ENCODE measurements at places on chromosomes 6 and 20.
A peak's percentile ranks its signal among the peaks of the same experiment; 100 is the strongest.

DNA sequence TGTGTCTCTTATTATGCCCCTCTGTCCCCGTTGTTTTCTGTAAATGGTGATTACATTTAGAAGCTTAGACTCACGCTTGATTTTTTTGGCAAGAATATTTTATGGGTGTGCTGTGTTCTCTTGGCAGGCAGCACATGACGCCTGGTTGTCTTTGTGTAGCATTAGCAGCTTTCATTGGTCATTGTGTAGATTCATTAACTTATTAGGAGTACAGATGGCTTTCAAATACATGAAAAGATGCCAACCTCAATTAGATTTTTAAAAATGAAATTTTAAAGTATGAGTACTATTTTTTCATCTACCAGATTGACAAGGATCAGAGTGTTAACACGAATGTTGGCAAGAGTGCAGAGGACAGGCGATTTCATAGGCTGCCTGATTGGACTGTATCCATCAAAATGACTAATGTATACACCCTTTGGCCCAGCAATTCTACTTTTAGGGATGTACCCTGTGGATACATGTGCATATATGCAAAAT is 15.2 kb downstream of the COX4I2 start:
- DNase-seq: peak; percentile 47

DNA sequence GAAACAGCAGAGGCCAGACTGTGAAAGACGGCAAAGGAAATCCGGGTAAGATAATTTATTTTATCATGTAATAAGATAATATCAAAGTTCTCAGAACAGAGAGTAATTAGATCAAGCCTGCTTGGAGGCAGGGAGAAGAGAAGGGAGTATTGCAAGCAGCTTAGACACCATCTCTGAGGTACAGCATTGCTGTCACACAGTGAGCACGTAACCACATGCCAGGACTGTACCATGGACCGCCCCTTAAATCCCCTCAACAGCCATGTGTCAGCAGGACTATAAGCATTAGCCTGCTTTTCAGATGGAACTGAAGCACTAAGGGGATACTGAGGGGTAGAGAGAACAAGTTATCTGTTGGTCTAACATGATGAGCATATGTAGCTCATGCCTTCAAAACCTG is 141.5 kb downstream of the C6orf118 start:
- DNase-seq: no peak

DNA sequence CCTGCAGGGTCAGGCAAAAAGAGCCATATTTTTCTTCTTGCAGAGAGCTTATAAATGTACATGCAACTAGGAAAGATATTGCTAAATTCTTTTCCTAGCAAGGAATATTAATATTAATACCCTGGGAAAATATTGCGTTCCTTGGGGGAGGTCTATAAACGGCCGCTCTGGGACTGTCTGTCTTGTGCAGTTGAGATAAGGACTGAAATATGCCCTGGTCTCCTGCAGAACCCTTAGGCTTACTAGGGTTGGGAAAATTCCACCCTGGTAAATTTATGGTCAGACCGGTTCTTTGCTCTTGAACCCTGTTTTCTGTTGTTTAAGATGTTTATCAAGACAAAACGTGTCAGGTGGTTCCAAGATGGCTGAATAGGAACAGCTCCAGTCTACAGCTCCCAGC is 121.3 kb upstream of the CARMIL1 start:
- no peak for DNase-seq

DNA sequence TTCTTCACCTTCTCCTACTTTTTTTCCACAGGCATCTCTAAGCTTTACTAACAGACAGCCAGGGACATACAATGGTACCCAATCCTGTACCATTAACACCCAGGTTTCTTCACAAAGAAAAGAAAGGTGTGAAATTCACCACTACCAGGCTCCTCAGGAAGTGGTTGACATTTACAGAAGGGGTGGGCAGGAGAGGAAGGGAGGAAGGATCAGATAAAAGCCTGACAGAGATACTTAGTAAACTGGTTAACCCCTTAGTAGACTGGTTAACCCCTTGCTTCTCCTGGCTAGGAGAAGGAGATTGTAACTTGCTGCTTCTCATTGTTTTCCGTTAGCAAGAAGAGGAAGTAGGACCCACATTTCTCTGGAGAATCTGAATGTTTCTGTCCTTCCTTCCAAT is 7.2 kb downstream of the SAMD3 start:
- DNase-seq: no peak

DNA sequence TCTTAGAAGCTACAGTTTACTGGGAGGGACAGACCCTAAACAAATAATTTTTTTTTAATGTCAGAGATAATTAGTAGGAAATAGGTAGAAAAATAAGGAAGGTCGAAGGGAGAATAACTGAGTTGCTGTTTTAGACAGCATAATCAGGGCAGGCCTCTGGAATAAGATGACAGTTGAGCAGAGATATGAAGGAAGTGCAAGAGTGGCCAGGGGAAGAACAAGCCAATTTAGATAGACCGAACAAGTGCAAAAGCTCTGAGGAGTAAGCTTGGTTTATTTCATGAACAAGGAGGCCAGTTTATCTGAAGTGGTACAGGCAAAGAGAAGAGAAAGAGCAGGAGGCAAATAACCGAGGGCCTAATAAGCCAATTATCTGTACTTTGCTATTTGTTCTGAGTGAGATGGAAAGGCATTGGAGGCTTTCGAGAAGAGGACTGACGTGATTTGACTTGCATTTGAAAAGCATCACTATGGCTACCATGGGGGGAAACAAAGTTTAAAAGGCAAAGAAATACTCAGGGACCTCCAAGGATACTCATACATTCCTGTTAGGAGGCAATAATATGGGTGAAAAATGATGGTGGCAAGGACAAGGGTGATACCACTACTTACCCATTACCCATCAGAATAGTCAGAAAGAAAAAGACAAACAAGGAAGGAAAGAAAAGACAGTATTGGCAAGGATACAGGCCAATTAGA is 19.7 kb downstream of the PROCR start:
- DNase-seq: no peak

DNA sequence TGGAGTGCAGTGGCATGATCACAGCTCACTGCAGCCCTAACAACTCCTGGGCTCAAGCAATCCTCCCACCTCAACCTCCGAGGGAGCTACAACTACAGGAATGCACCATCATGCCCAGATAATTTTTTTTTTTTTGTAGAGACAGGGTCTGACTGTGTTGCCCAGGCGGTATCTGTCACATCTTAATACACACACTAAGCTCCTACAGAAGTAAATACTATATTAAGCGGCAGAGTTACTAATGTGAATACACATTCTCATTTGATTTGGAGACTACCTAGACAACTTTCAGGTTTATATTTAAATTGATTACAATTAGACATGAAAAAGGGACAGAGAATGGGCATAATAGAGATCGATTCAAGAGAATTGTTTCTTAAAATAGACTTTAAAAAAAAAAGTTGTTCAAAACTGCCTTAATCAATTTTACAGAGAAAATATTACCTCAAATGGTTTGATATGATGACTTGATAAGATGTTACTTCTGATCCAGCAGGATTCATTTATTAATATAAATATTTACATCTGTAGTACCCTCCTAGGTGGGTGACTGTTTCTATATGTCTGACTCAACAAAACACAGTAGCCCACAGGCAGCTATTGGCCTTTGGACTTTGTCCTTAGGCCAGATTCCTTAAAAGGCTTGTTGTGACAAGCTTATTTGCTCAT is 7.1 kb upstream of the LOC128125822 start:
- no peak for DNase-seq

DNA sequence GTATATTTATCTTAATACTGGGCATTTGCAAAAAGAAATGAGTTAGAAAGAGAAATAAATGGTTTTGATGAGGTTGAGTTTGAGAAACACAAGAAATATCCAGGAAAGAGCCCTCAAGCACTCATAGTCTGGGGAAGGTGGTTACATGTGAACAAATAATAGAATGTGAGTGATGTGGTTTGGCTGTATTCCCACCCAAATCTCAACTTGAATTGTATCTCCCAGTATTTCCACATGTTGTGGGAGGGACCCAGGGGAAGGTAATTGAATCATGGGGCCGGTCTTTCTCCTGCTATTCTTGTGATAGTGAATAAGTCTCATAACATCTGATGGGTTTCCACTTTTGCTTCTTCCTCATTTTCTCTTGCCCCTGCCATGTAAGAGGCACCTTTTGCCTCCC is 334.1 kb downstream of the COL12A1 start:
- no peak for DNase-seq

- DNase-seq: no peak
These were observed 9.4 kb downstream of the SNX9 start for GRCh38 chr6:157832250-157832967.

DNA sequence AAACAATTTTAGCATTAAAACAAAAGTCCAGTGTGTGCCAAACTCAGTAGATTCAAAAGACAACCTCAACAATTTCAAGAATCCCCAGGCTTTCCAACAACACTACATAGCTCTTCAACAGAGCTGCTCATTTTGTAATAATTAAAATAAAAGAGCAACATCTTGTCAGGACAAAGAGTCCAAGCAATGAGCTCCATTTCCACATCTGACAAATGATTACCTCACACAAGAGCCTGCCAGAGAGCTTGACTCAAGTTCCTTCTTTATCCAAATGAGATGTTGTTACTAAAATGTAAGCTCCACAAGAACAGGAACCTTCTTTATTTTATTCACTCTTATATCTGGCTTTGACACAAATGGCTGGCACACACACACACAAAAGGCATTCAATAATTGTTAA is 449.8 kb downstream of the HACE1 start:
- DNase-seq: peak; percentile 6

- no peak for DNase-seq
These were observed 151.9 kb downstream of the CD83 start for GRCh38 chr6:14269436-14269835.

GRCh38 chr6:106501960-106502371 is 127.3 kb downstream of the RTN4IP1 start:
- no peak for DNase-seq

GRCh38 chr6:40326714-40327421 is 260.3 kb downstream of the LRFN2 start:
- no peak for DNase-seq

Data from Ammon's horn (tissue), 1 donor.